ENCODE measurements at places on chromosomes 6 and 20.

- no peak for DNase-seq
Measured at GRCh38 chr6:166619912-166620311, 7.1 kb downstream of the RPS6KA2 start.

- DNase-seq: no peak
Measured at GRCh38 chr20:40575851-40576250, 113.2 kb downstream of the MAFB start.

DNA sequence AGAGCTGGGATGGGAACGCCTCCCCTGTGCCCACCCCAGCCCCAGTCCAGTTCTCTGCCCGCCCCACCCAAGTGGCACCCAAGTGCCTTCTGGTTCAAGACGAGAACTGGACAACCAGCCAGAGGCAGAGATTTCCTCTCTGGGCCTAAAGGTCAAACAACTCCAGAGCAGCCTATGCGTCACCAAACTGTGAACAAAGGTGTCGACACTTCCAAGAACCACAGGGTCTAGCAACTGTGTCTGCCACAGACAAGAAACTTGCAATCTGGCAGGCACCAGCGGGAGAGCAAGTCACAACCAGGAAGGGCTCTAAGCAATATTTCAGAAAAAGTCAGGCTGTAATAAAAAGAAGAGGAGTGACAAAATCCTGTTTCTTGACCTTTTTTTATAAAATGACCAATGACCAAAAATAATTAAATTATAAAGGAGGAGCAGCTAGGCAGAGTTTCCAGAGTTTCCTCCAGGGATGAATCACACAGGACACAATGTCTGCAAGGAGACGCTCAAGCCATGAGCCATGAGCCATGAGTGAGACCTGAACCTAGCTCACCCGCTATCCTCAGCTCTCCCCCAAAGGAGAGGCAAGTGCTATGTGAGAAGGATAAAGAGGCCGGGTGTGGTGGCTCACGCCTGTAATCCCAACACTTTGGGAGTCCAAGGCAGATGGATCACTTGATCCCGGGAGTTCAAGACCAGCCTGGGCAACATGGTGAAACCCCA, 11.1 kb downstream of the EDEM2 start:
- no peak for DNase-seq

- DNase-seq: no peak
Measured at GRCh38 chr6:144215402-144215931, 65.2 kb downstream of the STX11 start.

DNA sequence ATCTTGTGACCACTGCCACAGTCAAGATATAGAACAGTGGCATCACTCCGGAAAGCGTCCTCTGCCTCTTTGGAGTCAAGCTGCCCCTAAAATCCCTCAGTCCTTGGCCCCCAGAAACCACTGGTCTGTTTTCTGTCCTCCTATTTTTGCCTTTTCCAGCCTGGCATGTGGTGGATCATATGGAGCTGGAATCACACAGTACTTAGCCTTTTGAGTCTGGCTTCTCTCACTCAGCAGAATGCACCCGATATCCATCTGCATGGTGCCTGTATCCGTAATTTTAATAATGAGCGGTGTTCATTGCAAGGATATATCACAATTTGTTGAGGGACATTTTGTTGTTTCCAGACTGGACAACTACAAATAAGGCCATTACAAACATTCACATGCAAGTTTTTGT, 49.0 kb upstream of the STX16 start:
- no peak for DNase-seq

DNA sequence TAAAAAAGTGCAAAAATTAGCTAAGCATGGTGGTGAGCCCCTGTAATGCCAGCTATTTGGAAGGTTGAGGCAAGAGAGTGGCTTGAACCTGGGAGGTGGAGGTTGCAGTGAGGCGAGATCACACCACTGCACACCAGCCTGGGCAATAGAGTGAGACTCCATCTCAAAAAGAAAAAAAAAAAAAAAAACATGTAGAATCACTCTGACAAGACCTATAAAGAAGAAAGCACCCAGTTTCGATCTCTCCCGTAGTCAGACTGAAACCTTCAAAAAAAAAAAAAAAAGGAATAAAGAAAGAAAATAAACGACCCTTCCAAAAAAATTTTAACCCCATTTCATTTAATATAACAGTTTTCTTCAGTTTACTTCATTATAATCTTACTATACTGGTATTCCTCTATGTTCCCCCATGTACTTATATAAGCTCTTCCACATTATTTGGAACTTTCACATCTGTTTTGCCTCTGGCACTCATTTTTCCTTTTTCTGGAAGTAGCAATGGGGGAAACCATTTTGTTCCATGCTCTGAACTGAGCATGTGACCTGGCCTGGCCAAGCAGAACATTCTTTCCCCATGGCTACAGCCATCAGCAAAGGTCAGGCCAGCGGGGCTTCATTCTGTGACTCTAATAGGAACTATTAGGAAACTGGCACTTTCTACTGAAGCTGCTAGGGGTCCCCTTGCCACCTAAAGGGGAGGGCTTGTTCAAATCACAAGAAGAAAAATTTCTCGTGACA, 9.6 kb downstream of the SLC18B1 start:
- DNase-seq: no peak

GRCh38 chr20:49100972-49101371, 54.9 kb downstream of the CSE1L start:
- no peak for DNase-seq

DNA sequence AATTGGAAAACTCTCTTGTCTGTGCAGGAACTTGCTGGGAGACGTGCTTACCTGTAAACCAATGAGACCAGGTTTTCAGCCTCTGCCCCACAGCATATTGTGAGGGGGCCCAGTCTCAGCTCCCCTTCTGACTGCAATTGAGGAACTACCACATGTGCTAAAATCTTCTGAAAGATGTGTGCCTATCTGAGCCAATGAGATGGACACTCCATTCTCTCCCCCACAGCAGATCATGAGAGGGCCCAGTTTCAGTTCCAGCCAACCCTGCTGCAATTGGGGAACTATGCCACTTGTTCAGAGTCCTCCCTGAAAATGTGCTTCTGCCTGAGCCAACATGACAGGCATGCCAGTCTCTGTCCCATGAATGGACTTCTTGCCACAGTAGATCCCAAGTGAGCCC, 20.9 kb upstream of the PI3 start:
- DNase-seq: no peak

DNA sequence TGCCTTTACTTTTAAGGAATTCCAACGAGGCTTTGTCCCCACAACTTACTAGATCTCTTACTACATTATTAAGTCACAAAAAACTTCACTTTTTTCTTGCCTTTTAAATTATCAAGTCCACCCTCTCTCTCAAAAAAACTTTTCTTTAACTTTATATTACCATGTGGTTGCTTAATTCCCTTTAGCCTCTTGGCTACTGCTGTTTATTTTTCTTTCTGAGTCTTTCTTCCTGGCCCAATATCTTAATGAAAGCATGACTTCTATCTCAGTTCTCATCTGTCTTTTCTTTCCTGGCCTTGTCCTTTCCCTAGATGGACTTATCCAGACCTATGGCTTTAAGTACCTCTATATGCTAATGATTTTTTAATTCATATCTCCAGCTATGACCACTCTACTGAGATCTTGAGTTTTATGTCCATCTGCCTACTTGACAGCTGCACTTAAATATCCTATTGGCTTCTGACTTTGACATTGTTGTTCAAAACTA, 710.5 kb downstream of the RFPL4B start:
- DNase-seq: no peak

DNA sequence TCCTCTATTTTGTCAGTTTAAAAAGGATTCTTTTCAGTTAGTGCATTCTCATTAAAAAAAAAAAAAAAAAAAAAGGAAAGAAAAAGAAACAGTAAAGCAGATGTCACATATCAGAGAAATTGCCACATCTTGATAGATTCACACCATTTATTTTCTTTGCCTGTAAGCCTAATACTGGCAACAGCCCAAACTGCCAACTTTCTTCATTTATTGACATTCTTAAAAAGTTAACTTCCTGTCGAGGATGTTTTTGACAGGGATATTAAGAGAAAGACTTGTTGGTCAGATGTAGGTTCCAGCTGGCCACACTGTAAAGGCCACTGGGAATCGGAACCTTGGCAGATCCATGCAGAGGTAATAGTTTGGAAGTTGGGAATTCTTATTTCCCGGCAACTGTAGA, 332.6 kb downstream of the NRN1 start:
- no peak for DNase-seq

- no peak for DNase-seq
Measured at GRCh38 chr6:31379850-31380249, 22.9 kb upstream of the HLA-B start.

GRCh38 chr6:104789770-104790190, 69.9 kb downstream of the HACE1 start:
- no peak for DNase-seq

DNA sequence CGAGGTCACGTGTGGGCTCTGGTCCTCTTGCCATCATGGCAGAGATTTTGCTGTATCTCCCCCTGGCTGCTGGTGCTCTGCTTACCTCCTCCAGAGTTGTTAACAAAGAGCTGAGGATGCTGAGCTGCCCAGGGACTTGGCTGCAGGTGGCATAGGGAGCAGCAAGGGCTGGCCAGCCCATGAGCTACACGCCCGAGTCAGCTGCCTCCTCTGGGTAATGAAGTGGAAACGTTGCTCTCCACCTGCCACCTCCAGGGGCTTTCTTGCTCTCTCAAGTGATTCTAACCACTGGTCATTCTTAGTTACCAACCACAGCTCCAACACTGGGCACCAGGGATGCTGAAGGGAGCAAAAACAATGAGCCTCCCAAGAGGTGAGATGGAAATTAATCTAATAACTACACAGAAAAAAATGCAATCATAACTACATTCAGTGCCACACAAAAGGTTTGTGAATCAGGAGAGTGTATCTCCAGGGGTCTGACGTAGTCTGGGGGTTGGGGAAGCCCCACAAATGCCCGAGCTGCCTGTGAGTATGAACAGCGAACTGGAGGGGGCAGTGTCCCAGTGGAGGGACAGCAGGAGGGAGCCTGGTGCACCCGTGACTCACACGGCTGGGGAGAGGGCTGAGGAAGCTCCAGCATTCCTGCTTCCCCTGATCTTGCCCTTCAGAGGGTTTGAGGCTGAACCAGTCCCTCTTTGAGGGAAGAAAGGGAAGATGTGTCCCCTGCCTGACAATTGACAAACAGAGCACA, 78.7 kb downstream of the CDH26 start:
- DNase-seq: no peak

DNA sequence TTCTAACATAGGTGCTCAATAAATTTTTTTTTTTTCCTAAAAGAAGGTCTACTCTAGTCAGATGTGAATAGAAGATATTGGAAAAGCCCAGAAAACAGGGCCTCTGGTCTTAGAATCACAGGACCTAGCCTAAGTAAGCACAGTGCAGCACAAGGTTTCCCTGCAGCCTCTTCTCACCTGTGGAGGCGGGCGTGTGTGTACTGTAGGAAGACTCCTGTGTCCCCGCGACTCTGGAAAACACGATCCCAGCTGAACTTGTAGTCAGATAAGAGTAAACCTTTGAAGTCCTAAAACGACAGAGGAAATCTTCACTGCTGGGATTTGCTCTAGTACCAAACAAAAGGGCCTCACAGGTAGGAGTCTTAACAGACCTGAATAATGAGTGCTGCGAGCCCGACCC, 45.7 kb downstream of the SLC35A1 start:
- no peak for DNase-seq

DNA sequence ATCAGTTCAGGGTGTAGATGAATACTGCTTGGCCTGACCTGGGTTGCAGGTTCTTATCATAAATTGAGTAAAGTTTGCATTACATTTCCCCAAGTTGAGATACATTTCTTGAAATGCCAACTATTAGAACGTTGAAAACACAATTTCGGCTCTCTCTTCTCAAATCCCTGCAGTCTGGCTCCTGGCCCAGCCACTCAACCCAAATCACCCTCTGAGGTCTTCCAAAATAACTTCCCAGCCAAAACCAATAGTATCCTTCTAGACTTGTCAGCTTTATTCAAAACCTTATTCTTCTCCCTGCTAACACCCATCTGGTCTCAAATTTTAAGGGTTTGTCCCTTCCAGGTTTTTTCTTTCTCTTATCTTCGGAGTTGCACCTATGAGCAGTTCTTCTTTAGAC, 263.6 kb downstream of the EYA4 start:
- DNase-seq: no peak

GRCh38 chr20:59920944-59921343, 12.5 kb downstream of the SYCP2 start:
- no peak for DNase-seq

- DNase-seq: no peak
Measured at GRCh38 chr6:109945091-109945490, 33.0 kb upstream of the GPR6 start.

DNA sequence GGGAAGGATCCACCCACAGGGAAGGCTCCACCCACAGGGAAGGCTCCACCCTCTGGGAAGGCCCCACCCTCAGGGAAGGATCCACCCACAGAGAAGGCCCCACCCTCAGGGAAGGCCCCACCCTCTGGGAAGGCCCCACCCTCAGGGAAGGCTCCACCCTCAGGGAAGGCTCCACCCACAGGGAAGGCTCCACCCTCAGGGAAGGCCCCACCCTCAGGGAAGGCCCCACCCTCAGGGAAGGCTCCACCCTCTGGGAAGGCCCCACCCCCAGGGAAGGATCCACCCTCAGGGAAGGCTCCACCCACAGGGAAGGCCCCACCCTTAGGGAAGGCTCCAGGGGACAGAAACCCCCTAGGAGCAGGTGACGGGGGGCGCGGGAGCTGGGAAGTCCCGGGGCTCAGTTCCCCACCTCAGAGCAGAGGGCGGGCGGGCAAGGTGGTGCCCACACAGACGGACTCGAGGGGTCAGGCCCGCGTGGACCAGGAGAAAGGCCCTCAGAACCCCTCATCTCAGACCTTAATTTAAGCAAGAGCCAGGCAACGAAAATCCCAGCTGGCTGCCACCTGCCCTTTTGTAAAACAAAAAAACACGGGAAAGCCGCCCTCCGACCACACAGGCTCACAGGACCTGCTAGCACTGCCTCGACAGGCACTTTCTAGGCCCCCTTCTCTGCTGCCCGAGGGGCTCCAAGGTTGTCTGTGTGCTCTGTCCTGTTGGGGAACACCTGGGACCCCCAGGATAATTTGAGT, 39.7 kb downstream of the KCNQ2 start:
- DNase-seq: no peak

GRCh38 chr6:166104107-166104506, 63.5 kb downstream of the TBXT start:
- no peak for DNase-seq

- no peak for DNase-seq
Measured at GRCh38 chr6:3333263-3333662, 74.5 kb downstream of the PSMG4 start.

- DNase-seq: no peak
Measured at GRCh38 chr6:37518116-37518515, 18.4 kb upstream of the CCDC167 start.
